SW 1271 (cell line): ENCODE measurements at places on chromosomes 7 and 10.

- no peak for DNase-seq
Measured at GRCh38 chr10:89076120-89076519, 85.5 kb downstream of the FAS start.

DNA sequence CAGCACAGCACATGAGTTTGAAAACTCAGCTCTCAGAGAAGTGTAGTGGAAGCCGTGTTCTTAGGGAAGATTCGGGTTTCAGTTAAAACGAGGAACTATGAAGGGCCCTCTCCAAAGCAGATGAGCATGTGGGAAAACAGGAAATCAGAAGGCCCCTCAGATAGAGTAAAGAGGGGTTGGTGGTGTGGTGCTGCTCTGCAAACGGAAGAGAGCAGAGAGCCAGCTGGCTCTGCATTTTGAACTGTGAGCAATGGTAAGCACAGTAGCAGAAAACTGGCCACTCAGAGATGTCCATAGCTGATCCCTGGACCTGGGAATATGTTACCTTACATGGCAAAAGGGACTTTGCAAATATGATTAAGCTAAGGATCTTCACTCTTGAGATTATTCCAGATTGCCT lies 27.9 kb upstream of the CUL1 start:
- DNase-seq: no peak

DNA sequence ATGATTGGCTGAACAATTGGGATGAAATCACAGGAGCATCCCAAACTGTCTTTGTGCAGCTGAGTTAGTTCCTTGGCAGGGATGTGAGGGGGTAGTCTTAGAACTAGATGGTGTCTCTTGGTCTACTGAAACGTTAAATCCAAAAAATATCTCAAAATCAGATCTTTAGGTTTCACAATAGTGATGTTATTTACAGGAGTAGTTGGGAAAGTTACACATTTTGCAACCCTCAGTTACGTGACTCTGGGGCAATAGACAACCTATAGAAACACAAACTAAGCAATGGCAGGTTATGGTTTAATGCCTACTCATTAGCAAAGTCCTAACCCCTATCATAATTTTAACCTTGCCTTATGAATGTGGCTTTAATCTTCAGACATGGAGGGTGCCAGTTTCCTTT lies 24.0 kb downstream of the PKD1L1 start:
- no peak for DNase-seq

GRCh38 chr10:2856598-2856997 lies 210.8 kb upstream of the PFKP start:
- no peak for DNase-seq

GRCh38 chr10:30037620-30038336 lies 21.6 kb downstream of the JCAD start:
- no peak for DNase-seq
